ENCODE measurements at places on chromosomes 3 and 15. TPM values are rescaled to one million over a fixed set of nuclear protein-coding genes. Genes with fewer than 3 reads are reported as not detected.
A peak's percentile ranks its signal among the peaks of the same experiment; 100 is the strongest.

- no peaks in the 10 kb centered on the region for H3K27me3 ChIP-seq
- DNase-seq: no peak
- H3K4me3 ChIP-seq: no peak overlapping the region
- H3K4me1 ChIP-seq: peaks cover 52% of the 10 kb centered on the region
These were observed 132.7 kb downstream of the ADAMTS17 start for GRCh38 chr15:100208921-100209603.

GRCh38 chr3:169509359-169509758 is 154.2 kb downstream of the MECOM start:
- H3K27ac ChIP-seq: no peak overlapping the region
- DNase-seq: no peak
- H3K4me1 ChIP-seq: peaks cover 21% of the 10 kb centered on the region

The FBXL2 gene
- total RNA-seq: 25.6 TPM

The TBL1XR1 gene
- total RNA-seq: 243 TPM

The ZNF770 gene
- total RNA-seq: 77.8 TPM

- H3K36me3 ChIP-seq: no peaks in the 10 kb centered on the region
These were observed 72.4 kb upstream of the FOXB1 start for GRCh38 chr15:59931646-59932261.

DNA sequence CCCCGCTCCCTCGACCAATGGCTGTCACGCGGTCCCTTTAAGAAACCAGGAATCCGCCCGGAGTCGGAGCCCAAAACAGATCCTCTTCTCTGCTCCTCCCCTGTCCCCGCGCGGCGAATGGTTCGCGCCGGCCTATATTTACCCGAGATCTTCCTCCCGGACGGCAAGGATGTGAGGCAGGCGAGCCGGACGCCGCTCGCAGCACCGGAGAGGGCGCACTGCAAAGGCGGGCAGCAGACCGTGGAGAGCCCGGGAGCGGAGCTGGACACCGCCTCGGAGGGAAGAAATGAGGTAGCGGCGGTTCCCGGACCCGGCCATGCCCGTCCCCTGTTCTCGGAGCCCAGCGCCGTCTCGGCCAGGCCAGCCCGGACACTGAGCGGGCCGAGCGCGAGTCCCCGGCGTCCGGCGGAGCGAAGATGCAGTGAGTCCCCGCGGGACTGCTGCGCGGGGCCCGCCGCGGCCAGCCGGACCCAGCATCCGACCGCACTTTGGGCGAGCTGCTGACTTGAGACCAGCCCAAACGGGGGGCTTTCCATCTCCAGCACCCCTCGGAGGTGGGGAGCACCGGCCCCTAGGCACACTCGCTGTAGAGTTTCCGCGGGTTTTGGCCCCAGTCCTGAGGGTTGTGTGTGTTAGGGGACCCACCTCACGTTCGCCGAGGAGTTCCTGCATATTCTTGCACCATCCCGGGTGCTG is at the start of gene FAM43A:
Gene FAM43A, plus strand, starts transcription at position 166 of the 696 bp plus-strand sequence. CDS start 944 bp downstream, outside the sequence.
- peaks cover 52% of the 10 kb centered on the region for H3K4me1 ChIP-seq
- no peaks in the 10 kb centered on the region for H3K36me3 ChIP-seq
- H3K27me3 ChIP-seq: peaks cover 24% of the 10 kb centered on the region
- peak within 1 kb of the TSS; percentile 87 for H3K4me3 ChIP-seq
- peak within 1 kb of the TSS; percentile 60 for H3K27ac ChIP-seq
- peak; percentile 64 for DNase-seq

The FSIP1 gene
- 0.50 TPM for total RNA-seq

DNA sequence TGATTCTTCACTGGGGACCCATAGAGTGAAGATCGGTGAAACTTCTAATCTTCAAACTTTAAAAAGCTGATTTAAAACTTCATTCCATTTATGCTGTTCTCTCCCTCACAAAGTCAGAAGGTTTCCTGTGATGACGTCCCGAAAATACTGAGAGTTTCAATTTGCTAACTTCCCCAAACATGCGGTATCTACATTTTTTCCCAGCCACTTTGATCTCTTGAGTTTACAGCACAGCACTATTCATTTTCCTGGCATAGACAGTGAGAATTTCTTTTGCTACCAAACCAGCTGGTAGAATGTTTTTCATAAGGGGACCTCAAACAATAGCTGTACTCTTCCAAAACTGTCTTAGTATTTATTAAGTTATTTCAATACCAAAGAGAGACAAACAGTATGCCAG is 156.8 kb downstream of the LSAMP start:
- peaks cover 29% of the 10 kb centered on the region for H3K4me1 ChIP-seq
- H3K27me3 ChIP-seq: no peaks in the 10 kb centered on the region
- peak overlapping the region; percentile 60 for H3K27ac ChIP-seq
- no peaks in the 10 kb centered on the region for H3K36me3 ChIP-seq

DNA sequence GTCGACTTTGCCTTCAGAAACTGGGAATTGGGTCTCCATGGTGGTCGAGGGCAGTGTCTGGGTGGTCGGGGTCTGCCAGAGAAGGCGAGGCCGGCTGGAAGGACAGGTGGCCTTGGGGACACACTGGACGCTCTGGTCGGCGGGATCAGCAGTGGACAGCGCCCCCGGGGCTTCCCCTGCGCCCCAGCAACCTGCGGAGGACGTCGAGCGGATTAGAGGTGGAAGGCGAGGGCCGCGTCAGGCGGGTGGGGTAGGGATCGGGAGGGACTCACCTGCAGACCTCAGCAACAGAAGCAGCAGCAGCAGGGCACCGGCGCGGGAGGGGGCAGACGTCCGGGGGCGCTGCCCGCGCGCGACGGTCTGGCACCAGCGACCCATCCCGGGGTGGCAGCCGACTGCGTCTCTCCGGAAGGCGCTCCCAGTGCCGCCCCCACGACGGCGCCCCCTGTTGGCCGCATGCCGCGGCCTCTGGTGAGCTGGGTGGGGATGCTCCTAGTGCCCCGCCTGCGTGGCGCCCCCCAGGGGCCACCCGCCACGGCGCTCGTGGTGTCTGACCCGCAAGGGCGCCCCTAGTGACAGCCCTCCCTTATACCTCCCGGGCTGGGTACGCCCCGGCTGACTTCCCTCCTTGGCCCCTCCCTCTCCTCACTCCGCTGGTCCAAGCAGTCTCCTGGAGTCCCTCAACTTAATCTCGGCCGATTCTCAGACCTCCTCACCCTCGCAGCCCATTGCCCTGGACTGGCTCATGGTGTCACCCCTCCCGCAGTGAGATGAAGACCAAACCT is at the start of gene PRSS50:
Gene PRSS50, minus strand, starts transcription at position 423 of the 785 bp plus-strand sequence. Its CDS starts 45 bp downstream, at position 378.
- H3K36me3 ChIP-seq: no peaks in the 10 kb centered on the region
- DNase-seq: no peak
- H3K4me1 ChIP-seq: peaks cover 2% of the 10 kb centered on the region
- H3K4me3 ChIP-seq: no peak within 1 kb of the TSS
- H3K27ac ChIP-seq: no peak within 1 kb of the TSS

DNA sequence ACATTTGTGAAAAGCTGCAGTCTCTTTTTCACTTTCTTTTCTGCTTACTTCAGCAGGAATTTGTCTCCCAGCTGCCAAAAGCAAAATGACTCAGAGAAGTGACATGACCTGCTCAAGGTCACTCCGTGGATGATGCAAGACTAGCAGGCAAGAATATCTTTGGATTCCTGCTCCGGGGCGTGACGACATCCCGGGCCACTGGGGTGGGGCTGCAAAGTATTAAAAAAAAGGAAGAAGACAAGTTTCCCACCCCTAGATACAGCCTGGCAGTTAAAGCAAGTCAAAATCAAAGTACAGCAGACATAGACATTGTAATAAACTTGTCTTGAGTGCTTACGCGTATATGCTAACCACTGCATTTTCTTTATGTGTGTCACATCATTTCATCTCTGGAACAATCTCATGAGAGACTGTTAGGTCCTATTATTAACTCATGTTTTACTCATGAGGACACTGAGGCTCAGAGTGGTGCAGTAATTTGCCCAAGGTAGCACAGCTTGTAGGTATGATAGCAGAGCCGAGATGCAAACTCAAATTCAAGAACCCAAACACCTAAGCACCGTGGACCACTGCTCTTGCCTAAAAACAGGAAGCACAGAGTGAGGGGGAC is 485.2 kb upstream of the PROK2 start:
- no peaks in the 10 kb centered on the region for H3K27me3 ChIP-seq
- peak overlapping the region; percentile 78 for H3K27ac ChIP-seq
- H3K4me3 ChIP-seq: no peak overlapping the region
- peaks cover 58% of the 10 kb centered on the region for H3K4me1 ChIP-seq

The MAN2A2 gene
- 89.0 TPM for total RNA-seq
